ENCODE measurements at places on chromosomes 4 and X.

GRCh38 chrX:24979081-24979480 lies 36.7 kb downstream of the ARX start:
- DNase-seq = no peak

DNA sequence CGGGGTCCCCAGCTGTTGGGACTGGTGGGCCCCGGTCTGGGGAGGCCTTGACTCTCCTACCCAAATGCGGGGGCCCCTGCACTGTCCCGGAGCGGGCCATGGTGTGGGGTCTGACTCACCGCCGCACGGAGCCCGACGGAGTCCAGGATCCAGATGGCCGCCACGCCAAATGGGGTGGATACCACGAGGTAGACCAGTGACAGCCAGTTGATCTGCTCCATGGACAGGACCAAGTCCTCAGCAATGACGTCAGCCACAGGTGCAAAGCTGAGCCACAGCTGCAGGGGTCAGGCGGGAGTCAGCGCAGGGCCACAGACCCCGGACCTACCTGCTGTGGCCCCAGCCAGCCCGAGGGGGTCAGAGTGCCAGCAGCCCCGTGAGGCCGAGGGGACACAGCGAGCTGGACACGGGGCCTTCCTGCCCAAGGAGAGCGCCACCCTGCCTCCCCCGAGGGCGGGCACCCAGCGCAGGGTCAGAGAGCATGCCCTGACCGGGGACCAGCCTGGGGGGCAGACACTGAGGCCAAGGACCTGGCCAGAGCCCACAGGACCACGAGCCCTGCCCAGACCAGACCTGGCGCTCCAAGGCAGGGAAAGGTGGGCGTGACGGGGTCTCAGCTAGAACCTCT lies 2.4 kb downstream of the SLC49A3 start:
- no peak for DNase-seq

DNA sequence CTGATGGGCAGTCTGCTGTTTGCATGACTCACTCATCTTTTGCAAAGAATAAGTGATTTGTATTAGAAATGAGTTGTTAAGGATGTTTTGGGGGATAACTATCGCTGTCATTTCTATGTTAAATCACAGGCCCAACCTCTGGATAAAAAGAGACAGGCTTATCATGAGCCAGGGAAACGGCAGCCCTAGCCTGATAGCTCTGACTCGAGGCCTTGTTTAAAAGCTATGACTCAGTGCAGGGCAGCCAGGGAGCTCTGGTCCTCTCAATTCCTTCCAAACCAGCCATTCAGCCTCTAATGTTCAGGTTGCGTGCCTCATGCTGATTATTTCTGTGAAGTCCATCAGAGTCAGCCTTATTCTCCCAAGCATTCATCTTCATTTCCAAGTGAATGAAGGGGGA lies 305.9 kb upstream of the HAND2 start:
- DNase-seq = no peak

- no peak for DNase-seq
These were observed 411.9 kb downstream of the GPAT3 start for GRCh38 chr4:83947830-83948193.

DNA sequence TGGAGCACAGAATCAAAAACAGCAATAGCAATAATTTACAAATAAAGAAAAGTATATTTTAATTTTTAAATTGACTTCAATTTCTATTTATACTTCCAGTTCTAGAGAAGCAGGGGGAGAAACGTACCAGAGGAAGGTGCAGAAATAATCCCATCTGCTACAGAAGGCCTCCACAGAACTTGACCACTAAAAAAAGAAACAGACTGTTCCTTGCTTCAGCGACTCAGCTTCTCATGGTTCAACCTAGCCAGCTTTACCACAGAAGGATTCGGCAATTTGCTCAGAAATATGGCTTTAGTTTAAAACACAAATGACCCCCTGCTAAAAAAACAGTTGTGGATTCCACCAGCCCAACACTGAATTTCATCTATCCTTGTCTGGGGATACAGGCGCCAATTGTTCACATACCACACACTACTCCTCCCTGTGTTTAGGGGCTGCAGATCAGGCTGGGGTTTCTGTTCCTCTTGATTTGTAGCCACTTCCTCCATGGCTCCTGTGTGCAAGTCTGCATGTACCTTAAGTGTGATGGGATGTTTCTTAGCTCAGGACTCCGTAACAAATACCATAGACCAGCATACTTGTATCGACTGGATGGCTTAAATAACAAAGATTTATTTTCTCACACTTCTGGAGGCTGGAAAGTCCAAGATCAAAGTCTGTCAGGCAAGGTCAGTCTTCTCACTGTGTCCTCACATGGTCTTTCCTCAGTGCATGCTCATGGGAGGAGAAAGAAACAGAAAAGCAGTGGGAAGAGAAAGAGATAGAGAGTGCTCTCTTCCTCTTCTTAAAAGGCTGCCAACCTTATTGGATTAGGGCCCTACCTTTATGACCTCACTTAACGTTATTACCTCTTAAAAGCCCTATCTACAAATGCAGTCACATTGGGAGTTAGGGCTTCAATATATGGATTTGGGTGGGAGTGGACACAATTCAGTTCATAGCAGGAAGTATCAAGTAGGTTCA lies 79.1 kb downstream of the AMOT start:
- DNase-seq = no peak

DNA sequence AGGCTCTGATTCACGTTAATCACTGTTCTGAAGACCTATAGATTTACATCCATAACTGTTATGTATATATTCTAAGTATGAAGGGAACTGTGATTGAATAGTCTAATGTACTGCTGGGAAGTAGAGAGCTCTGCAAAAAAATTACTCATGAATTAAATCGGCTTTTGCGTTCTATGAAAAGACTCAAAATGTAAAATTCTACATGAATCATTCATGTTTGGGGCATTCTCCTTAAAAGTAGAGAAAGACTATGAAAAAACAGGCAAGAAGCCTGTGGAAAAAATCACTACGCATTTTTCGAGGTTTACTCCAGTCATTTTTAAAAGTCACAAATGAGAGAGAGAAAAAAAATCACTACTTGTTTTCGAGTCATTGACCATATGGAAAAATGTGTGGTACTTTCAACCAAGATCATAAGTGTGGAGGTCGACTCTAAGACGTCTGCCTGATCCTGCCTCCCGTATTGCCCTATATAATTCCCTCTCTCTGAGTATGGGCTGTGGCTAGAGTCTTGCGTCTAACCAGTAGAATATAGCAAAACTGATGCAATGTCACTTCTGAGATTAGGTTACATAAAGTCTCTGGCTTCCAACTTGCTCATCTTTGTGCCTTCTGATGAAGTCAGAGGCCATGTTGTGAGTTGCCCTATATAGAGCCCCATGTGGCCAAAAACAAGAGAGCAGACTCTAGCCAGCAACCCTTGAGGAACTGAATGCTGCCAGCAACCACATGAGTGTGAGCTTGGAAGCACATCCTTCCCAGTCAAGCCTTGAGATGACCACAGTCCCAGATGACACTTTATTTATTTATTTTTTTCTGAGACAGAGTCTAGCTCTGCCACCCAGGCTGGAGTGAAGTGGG lies 32.1 kb upstream of the VEGFD start:
- no peak for DNase-seq

DNA sequence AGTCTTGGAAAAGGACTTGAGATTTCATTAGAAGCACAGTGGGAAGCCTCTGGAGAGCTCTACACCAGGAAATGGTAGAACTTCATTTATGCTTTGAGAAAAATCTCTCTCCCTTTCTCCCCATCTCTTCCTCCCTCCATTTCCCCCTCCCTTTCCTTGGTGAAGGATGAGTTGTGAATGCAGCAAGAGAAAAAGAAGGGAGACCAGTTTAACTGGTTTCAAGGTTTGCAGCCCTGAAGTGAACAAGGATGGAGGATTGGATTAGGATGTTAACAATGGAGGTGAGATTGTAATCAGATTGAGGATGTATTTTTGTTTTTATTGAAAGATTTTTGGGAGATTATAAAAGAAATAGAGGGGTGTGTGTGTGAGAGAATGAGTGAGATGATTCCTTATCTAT lies 99.5 kb downstream of the ANK2 start:
- DNase-seq = no peak

DNA sequence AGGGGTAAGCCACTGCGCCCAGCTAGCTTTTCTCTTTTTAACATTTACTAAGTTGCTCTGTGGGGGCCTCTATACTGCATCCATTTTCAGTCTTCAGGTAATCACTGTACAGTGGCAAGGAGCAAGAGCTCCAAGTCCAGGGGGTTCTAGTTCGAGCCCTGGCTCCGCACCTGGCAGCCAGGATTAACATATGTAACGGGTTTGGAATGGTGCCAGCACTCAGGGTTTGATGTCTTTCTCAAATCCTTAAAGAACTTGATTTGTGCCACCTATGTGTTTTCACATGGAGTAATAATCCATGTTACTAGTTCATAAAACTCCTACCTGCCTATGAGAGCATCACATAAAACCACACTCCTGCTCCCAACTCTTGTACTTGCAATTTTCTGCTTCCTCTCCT lies 4.5 kb downstream of the GRPEL1 start:
- no peak for DNase-seq

GRCh38 chr4:112509243-112510141 lies 6.5 kb downstream of the NEUROG2 start:
- DNase-seq = no peak

DNA sequence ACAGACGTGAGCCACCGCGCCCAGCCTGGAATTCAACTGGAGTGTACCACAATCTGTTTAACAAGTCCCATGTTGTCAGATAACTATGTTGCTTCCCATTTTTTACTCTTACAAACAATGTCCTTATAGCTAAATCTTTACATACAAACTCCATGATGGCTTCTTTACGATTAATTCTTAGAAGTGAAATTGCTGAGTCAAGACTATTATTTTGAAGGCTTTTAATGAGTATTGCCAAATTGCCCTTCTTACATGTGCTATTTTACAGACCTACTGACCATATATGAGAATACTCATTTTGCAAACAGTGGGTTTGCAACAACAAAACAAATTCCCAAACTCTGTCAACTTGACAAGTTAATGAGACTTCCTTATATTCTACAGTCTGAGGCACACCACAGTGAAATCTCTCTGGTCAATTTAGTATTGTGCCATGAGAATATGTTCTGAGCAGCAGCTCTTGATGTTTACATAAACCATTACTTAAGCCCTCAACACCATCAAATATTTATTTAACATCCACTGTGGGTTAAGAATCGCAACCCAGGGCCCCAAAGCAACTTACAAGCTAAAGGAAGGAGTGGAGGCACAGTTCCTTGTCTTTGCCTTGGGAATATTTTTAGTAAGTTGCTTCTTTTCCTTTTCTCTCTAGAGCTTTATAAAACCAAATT lies 128.5 kb downstream of the SPRY1 start:
- DNase-seq = no peak

DNA sequence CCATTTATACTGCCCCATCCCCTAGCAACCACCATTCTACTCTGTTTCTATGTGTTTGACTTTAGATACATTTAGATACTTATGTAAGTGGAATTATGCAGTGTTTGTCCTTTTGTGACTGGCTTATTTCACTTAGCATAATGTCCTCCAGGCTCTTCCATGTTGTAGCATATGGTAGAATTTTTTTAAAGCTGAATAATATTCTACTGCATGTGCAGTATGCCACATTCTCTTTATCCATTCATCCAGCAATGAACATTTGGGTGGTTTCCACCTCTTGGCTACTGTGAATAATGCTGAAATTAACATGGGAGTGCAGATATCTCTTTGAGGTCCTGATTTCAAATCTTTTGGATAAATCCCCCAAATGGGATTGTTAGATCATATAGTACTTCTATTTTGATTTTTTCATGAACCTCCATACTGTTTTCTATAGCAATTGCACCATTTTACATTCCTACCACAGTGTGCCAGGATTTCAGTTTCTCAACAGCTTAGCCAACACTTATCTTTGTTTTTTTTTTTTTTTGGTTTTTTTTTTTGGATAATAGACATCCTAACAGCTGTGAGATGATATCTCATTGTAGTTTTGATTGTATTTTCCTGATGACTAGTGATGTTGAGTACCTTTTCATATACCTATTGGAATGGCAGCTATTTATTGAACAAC lies 105.9 kb upstream of the LNX1 start:
- DNase-seq = no peak

DNA sequence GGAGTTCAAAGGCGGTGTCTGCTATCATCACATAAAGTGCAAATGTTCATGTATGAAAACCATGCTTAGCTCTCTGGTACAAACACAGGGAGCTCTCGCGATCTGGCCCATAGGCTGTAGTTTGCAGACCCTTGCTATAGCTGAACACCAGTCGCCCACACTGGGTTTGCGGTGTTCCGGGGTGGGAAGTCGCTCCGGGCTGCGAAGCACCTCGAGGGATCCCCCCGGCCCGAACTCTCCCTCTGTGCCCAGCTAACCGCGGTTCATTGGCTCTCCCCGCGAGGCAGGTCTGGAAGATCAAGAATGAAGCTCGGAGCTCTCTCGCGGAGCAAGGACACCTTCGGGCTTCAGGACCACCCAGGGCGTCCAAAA lies 341 bp upstream of the PRPS2 start:
- DNase-seq = no peak

GRCh38 chrX:7233580-7234406 lies 85.8 kb upstream of the PUDP start:
- no peak for DNase-seq

GRCh38 chrX:134115270-134115669 lies 121.7 kb upstream of the CCDC160 start:
- DNase-seq = no peak
